Activated CD4-positive, alpha-beta memory T cell treated with anti-CD3 and anti-CD28 coated beads, Interleukin-2, amount 10 ng/mL, durations not matched to agents 7 days and 5 days (primary cell): ENCODE measurements at places on chromosomes 5 and 9.

- peak; percentile 78 for DNase-seq
Measured at GRCh38 chr9:4662108-4662988, at the start of gene PLPP6. Gene PLPP6 (plus strand): TSS chr9:4662294. CDS start chr9:4662376, 82 bp downstream.

DNA sequence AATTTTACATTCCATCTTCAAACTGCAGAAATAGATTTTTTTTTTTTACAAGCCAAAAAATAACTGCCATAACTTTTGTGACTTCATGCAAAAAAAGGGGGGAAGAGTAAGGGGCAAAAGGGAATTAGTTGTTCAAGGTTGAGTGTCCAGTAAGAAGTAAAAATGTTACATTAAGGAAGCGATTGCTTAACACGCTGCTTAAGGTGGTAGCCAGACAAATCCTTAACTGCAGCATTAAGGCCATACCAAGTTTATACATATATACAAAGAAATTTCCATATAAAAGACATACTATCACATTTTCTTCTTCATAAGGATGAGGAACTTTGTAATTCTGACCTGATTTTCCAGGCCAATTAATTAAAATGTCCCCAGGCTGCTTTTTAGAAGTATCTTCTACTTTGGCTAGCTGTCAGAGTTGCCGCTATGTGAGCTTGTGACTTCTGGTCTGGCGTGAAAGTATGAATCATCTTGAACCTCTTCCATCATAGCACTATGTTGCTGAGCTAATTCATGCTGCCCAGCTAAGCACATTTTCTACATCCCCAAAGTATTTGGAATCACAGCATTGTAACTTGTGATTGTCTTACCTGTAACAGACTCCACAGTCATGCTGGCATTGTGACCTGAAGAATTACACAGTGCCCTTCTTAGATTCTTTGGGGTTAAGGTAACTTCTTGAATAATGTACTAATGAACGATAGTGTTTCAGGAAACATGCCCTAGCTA is 40.0 kb downstream of the G3BP1 start:
- no peak for DNase-seq

DNA sequence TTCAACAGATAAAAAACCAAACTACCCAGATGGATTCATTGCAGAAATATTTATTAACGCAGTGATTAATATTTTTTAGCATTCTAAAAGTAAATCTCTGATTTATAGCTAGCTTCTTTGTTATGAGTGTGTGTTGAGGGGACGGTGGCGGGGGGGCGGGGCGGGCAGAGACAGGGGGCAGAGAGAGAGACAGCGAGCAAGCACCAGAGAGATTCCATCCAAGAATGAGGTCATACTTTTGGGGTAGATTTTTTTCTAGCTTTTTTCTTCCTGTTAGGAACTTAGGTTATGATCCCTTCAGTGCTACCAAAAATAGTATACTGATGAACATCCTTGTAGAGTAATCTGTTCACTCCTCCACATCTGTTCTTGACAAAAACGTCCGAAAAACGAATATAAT is 500 bp upstream of the ZNF883 start:
- DNase-seq = no peak

DNA sequence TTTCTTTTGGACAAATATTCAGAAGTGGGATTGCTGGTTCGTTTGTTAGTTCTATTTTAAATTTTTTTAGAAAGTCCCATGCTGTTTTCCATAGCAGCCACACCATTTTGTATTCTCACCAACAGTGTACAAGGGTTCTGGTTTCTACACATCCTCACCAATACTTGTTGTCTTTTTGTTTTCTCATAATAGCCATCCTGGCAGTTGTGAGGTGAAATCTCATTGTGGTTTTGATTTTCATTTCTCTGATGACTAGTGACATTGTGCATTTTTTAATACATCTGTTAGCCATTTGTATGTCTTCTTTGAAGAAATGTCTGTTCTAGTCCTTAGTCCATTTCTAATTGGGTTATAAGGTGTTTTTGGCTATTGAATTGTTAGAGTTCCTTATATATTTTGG is 214.3 kb downstream of the ARRDC3 start:
- DNase-seq = no peak

DNA sequence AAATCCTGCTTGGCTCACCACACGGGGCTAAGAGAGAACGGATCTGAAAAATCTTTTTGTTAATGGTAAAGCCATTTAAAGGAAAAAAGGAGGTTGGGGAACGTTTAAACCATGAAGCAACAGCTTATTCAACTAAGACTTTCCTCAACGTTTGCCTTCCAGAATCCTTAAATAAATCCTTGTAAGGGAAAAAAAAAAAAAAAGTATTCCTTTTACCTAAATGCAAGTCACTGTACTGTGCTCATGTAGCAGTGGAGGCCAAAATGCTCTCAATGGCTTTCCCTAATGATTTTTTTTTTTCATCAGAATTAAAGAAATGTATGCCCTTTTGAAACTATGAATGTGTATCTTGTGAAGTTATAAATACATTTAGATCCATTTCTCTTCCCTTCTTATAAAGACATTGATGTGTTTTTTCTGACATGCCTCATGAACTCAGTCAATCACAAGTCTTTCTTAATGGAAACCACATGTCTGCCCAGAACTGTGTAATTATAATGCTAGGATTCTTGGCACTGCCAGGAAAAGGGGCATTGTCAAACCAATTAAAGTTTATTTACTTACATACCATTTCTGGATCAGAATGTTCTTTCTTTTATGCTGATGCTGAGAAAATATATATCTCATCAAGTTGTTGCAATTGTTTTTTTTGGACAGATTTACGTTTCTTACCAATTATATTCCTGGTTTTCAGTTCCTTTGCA is 107.5 kb downstream of the EBF1 start:
- DNase-seq = no peak

- no peak for DNase-seq
Measured at GRCh38 chr5:86625148-86625547, 7.4 kb downstream of the COX7C start.

GRCh38 chr9:115593587-115594091 is 475.7 kb upstream of the TNC start:
- no peak for DNase-seq

DNA sequence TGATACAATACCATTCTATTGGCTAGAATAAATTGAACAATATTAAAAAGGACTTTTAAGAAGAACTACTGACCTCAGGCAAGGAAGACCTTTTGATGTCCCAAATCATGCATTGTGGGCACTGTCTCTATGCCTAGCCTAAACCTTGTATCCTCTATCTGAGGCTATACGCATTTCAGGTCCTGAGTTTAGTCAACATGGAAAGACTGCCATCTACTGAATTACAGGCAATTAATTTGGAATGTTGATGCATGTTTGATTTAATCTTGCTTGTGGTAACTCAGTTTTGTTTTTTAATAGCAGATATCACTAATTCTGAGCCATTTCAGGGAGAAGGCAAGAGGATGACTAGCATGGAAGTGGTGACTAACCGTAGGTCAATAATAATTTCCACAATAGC is 585.3 kb upstream of the CCNG1 start:
- DNase-seq = no peak
